ENCODE measurements at places on chromosomes 12 and 14.

DNA sequence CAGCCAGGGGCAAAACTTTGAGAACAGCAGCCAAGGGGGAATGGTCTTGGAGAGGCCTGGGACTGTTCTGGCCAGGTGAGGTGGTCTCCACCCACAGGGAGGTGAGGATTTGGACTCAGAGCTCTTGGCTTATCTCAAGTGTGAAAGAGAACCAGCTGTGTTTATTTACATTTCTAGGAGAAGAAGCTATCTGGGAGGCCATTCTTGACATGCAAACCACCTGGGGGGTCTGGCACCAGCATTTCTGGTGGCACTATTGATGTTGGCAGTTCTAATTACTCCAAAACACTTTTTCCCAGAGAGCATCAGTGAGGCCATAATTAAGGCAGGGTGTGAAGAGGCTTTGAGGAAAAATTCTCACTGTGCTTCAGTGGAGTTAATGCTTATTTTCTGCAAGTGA lies 95.1 kb downstream of the CAND1 start:
- DNase-seq, result no peak

DNA sequence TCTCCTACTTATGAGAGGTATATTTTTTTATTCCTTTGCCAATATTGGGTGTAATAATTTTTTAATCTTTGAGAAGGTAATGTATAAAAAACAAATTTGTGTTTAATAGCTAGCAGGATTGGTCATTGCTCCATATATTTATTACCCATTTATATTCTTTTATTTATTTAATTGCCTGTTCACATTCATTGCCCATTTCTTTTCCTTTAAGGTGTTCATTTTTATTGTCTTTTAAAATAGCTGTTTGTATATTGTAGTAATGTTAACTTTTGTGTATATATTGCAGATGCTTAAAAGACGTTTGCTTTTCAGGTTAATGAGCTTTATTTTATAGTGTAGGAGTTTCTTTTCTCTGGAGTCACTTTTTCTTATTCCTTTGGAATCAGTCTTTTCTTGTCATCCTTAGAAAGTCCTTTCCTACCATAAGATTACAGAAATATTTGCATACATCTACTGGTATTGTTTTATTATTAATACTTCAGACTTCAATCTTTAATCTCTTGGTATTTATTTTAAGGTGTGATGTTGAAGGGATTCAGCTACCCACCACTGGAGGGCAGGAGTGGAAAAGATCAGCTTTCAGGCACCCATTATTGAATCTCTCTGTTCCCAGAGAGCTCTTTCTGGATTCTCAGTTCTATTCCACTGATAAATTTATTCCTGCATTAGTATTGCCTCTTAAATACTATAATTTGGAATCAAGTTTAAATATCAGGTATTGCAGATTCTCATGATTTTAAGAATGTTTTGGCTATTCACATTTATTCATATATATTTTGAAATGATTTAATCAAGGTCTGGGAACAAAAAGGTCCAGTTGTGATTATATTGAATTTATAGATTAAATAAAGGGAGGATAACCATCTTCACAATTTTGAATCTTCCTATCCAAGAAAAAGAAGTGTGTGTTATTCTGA lies 17.3 kb downstream of the PPM1A start:
- DNase-seq, result no peak

- DNase-seq, result no peak
These were observed 21.0 kb downstream of the ANKLE2 start for GRCh38 chr12:132740652-132741051.

DNA sequence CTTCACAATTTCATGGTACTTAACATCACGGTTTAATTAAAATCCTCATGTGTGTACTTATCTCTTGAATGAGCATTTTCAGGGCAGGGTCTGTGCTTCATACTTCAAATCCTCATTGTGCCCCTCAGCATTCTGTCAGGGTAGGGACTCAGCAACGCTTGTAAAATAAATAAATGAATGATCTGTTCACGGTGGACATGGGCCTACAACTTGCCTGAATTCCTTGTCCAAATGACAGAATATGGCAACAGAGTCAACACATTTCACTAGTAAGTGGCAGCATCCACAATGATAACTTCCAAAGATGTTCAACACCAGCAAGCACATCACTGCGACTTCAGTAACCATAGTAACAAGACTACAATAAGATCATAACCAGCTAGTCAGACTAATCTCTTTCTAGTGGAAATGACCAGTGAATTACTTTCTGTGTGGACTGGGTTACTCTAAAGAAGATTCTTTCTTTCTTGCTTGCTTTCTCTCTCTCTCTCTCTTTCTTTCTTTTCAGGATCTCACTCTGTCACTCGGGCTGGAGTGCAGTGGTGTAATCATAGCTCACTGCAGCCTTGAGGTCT lies 14.5 kb upstream of the GNPTAB start:
- DNase-seq, result no peak

DNA sequence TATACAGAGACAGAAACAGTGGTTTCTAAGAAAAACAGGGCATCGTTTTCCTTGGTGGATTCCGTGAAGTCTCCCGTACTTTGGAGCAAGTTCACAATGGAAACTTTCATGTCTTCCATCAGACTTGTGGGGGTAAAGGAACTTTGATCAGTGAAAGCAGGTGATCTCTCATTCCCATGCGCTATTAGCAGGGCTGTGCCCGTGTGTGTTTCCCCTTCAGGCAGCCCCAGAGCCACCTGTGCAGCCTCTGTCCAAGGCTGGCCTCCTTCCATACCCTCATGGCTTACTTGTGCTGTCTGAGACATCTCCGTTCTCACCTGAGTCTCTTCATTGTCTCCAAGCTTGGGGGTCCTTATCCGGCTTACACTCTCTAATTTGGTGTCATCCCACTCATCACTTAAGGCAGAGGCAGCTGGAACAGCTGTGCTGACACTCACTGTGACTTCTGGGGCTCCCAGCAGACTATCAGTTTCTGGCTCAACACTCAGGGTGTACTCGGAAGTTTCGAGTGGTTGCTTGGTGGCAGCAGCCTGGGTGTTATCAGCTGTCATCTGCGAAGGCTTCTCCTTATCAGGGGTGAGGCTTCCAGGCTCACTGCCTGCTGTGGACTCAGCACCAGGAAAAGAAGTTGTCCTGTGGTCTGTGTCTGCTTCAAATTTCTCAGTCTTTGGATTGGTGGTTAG lies 13.8 kb downstream of the ARMH4 start:
- DNase-seq, result no peak

GRCh38 chr12:57452181-57452936 lies 2.7 kb upstream of the INHBE start:
- no peak for DNase-seq

DNA sequence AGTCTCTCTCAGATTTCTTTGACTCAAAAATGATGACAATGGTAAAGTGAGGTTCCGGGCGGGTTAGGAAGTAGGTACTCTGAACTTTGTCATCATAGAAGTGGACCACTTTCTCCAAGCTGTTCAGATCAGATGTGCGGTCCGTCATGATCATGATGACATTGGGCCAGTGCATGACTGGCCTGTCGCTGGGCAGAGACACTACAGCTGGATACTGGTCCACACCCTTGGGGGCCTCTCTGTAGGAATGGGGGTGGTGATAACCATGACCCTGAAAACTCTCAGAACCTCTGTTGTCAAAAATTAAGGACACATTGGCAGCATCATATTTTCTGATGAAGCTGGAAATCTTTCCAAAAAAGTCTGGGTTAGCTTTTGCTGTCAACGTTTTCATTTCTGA lies 28.2 kb downstream of the KICS2 start:
- no peak for DNase-seq

GRCh38 chr12:45205165-45205825 lies 10.6 kb upstream of the ANO6 start:
- no peak for DNase-seq

- DNase-seq, result no peak
These were observed 9.2 kb downstream of the RAB21 start for GRCh38 chr12:71763677-71764379.

- DNase-seq, result no peak
These were observed 25.7 kb upstream of the TC2N start for GRCh38 chr14:91893007-91893406.

GRCh38 chr12:13090054-13090453 lies 13.4 kb downstream of the GSG1 start:
- no peak for DNase-seq

DNA sequence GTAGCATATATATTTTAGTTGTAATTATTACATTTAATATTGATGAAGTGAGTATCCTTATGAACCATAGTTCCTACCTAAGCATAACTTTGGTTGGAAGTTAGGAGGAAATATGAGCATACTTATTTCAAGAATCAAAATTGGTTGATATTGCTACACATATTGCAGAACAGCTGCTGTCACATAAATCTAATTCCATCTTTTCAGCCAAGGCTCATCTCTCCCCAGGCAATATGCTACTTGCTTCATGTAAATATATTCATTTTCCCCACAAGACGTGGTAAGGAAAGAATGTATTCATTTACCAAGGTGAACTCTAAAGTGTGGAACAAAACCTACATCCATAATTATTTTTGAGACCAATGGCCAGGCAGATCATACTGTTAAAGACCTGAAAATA lies 62.5 kb upstream of the HIF1A start:
- DNase-seq, result no peak

DNA sequence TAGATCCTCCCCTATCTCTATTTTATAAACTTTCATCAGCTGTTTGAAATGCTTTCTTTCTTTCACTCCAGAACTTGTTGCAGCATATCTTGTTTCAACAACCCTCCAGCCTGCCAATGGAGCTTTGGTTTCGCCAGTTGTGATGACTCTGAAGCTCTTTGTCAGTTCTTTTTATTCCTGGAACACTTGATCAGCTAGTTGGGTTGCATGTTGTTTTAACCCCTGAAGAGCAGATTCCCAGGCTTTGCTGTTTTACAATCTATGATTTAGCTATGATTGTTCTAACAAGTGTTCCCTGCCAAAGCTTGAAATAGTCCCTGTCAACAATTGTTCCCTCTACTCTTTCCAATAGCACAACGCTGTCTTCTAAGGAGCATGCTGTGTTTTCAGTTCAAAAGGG lies 50.6 kb upstream of the FUT8 start:
- DNase-seq, result no peak

Data from stimulated activated CD4-positive, alpha-beta T cell treated with anti-CD3 and anti-CD28 coated beads, Interleukin-2, amount 100 ng/mL, for 48 hours (primary cell).